ENCODE measurements at places on chromosomes 16 and 17. TPM values are rescaled to one million over a fixed set of nuclear protein-coding genes. Genes with fewer than 3 reads are reported as not detected.

- DNase-seq, result no peak
Measured at GRCh38 chr17:57121308-57122042, 36.4 kb downstream of the AKAP1 start.

GRCh38 chr17:68101987-68102314, 66.4 kb downstream of the KPNA2 start:
- DNase-seq, result no peak

DNA sequence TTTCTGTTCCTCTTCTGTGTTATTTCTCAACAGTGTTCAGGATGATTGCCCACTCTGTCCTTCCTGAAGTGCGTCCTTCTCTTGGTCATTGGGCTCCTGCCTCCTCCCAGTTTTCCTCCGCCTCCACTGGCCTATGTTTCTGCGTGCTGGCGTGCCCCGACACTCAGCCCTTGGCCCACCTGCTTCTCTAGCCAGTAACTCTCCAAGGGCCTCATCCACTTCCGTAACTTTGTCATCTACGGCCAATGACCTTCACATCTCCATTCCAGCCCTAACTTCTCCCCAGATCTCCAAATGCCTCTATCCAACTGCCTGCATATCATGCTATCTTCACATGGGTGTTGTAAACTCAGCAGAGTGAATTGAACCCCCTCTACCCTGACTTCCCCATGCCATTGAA, 39.6 kb upstream of the RPL38 start:
- DNase-seq, result no peak

GRCh38 chr17:66573078-66573477, 261.8 kb upstream of the CACNG5 start:
- DNase-seq, result no peak

DNA sequence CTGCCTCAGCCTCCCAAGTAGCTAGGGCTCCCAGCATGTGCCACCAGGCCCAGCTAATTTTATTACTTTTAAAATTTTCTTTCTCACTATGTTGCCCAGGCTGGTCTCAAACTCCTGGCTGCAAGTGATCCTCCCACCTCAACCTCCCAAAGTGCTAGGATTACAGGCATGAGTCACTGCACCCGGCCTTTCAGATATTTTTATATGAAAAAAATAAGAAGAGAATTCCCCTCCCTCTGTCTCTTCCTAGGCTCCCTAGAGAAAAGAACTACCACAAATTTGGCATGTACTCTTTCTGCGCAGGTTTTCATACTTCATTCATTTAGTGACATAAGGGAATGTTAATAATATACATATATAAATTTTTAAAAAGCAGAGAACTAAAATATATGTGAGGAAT, 21.7 kb upstream of the SMURF2 start:
- DNase-seq, result no peak

DNA sequence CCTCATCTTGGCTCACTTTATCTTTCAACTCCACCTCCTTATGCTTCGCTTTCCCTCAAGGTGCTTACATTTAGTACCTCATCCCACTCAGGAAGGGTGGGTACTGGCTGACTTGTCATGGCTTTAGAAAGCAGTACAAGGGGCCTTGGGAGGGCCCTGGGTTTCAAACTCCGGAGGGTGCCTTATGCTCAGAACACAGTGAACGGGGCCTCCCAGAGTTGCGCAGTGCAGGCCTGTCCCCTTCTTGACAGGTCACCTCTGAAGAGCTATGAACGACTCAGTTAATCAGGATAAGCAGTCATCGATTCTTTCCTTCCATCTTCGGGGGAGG, 6.0 kb downstream of the COG1 start:
- no peak for DNase-seq

DNA sequence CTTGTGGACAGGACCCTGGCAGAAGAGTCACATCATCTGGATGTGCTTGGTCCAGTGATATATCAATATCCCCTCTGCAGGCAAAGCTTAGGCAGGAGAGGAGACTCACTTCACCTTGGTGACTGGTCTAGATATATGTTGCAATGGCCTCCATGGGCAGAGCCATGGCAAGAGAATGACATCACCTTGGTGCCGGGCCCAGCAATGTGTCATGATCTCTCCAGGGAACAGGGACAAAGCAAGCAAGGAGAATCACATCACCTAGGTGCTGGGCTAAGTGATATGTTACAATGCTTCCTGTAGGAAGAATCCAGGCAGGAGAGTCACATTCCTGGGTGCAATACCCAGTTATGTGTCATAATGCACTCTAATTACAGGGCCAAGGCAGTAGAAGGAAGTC, 2106.2 kb downstream of the TP53TG3F start:
- DNase-seq, result no peak

- no peak for DNase-seq
Measured at GRCh38 chr16:74304164-74304834, 7.7 kb downstream of the PSMD7 start.

- no peak for DNase-seq
Measured at GRCh38 chr17:41797377-41797776, 10.9 kb upstream of the JUP start.

- no peak for DNase-seq
Measured at GRCh38 chr16:24499193-24499814, 40.1 kb upstream of the RBBP6 start.

GRCh38 chr16:676913-677312, 1.4 kb downstream of the RHBDL1 start:
- peak; percentile 77 for DNase-seq

DNA sequence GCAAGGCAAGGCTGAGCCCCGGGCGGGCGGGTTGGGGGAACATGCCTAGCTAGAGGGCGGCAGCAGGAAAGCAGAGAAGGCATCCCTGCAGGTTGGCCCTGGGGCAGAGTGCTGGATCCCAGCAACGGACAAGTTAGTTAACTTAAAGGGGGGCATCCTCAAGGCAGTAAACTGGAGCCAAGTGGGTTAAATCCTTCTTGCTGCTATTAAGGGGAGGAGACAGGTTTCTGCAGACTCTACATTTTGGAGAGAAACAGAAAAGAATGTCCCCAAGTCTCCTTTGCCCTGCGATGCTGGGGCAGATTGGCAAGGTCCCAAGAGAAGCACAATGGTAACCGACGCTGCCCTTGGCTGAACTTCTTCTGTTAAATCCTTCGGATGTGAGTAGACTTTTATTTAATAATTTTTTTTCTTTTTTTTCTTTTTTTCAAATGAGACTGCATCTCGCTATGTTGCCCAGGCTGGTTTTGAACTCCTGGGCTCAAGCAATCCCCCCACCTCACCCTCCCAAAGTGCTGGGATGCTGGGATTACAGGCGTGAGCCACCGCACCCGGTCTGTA, 14.0 kb downstream of the ATP5PD start:
- DNase-seq, result peak; percentile 9

- peak; percentile 39 for DNase-seq
Measured at GRCh38 chr17:41498276-41498675, 7.1 kb downstream of the KRT13 start.

DNA sequence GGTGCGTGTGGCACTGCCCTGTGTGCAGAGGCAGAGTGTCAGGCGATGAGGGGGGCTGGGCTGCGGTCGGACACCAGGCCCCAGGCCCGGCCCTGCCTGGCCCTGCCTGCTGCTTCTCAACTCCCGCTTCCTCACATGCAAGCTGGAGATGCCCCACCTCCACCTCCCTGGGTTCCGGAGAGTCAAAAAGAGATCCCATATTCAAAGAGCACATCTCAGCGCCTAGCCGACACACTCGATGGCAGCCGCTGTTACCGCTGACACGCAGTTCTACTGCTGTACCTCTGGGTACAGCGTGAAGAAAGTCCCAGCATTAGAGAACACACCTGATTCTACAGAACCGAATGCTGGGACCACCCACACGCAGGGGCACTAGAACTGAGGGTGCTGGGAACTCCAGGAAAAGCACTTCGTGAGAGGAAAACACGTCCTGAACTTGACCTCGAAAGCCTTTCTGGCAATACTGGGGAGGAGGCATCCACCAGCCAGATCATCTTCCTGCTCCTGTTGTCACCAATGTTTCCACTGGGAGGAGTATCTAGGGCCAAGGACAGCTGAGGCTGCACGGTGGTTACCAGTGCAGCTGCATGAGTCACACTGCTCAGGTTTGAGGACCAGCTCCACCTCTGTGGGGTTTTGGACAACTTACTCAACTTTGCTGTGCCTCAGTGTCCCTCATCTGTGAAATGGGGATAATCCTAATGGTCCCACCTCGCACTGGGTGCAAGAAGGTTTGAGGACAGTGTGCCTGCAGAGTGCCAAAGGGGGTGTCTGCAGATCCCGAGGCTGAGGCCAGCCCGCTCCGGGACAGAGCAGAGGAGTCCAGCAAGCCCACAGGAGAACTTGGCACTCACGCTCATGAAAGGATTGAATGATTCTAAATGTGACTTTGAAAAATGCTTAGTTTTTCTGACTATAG, 100.4 kb upstream of the DNAH17 start:
- no peak for DNase-seq

DNA sequence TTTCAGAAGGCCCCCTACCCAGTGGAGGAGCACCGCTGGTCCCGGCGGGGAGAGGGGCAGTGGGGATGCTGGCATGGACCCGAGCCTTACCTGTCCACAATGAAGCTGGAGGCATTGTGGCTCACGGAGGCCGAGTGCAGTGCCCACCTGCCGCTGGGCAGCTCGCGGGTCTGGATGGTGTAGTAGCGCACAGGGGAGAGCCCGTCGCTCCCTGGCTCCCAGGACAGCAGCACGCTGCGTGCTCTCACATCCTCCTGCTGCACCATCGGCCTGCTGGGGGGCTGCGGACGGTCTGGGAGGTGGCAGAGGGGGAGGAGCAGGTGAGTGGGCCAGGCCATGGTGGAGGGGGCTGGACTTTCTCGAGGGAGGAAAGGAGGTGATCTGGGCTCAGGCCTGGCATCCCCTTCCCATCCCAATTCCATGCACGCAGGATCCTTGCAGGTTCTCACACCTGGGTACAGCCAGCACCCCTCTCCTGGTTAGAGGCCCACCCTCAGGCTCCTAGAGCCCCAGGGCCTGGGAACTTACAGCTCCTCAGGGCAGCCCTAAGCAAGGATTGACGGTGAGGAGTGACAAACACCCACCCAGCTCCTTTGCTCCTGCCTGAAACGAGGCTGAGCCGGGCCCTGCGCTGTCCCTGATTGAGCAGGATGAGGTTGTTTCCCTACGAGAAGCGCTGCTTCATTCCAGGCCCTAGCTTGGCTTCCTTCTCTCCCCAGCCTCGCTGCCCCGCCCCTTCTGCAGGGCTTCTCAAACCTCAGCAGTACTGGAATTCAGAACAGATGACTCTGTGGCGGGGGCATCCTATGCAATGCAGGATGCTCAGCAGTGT, 76.2 kb upstream of the CDC42EP4 start:
- no peak for DNase-seq

The ARL5C gene
- not detected for polyA plus RNA-seq

The P2RX1 gene
- polyA plus RNA-seq, result not detected

The HOXB3 gene
- 0.09 TPM for polyA plus RNA-seq

The NOXO1 gene
- 2.7 TPM for polyA plus RNA-seq

The OR1D5 gene
- polyA plus RNA-seq, result not detected

The NHLRC4 gene
- 0.10 TPM for polyA plus RNA-seq

The APPBP2 gene
- polyA plus RNA-seq, result 3.8 TPM

The CEP20 gene
- 18.9 TPM for polyA plus RNA-seq
